ENCODE measurements at places on chromosomes 4 and X.

DNA sequence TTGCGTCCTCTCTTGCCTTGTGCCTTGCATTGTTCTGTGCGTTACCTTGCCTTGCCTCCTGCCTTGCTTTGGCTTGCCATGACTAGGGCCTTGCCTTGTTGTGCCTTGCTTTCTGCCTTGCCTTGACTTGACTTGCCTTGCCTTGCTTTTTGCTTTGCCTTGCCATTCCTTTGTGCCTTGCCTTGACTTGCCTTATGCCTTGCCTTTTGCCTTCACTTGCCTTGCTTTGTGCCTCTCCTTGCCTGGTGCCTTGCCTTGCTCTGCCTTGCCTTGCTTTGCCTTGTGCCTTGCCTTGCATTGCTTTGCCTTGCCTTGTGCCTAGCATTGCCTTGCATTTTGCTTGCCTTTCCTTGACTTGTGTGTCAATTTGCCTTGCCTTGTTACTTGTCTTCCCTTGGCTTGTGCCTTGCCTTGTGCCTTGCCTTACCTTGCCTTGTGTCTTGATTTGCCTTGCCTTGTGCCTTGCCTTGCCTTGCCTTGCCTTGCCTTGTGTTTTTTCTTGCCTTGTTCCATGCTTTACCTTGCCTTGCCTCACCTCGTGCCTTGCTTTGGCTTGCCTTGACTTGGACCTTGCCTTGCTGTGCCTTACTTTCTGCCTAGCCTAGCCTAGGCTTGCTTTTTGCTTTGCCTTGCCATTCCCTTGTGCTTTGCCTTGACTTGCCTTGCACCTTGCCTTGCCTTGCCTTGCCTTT is 95.8 kb downstream of the TAB3 start:
- DNase-seq = no peak

- DNase-seq = no peak
Measured at GRCh38 chrX:12961196-12961718, 13.7 kb upstream of the TMSB4X start.

DNA sequence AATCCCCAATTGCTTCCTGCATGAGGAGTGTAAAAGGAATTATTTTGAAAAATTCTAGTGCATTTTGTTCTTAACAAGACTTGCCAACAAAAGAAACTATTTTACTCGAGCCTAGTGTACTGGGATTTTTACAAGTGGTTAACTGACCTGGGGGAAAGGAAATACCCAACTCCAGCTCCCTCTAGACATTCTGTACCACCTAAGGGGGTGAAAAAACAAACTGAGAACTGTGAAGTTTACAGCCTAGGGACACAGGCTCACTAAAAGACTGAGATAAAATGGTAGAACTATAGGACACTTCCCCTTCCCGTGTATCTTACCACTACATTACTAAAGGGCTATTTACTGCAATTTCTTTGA is 2.6 kb upstream of the ADH5 start:
- no peak for DNase-seq

GRCh38 chrX:113529426-113530013 is 688.9 kb upstream of the AMOT start:
- DNase-seq = no peak

DNA sequence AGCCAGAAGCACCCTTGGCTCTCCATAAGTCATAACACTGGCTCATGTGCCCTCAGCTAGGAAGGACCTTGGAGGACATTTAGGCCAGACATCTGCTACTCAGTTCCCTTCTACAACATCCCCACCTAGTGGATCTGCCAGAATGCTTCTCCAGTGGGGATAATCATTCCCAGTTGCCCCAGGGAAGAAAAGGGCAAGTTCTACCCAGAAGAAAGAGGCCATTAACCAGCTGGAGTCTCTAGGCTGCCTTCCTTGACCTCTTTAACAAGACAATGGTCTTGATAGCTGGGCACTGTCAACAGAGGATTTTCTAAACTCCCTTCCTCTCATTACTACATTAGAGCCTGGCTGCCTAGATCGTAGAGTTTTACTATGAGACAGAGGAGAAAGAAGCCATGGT is 42.0 kb downstream of the LGI2 start:
- no peak for DNase-seq

- DNase-seq = no peak
Measured at GRCh38 chrX:40154853-40155588, 57.3 kb upstream of the BCOR start.

DNA sequence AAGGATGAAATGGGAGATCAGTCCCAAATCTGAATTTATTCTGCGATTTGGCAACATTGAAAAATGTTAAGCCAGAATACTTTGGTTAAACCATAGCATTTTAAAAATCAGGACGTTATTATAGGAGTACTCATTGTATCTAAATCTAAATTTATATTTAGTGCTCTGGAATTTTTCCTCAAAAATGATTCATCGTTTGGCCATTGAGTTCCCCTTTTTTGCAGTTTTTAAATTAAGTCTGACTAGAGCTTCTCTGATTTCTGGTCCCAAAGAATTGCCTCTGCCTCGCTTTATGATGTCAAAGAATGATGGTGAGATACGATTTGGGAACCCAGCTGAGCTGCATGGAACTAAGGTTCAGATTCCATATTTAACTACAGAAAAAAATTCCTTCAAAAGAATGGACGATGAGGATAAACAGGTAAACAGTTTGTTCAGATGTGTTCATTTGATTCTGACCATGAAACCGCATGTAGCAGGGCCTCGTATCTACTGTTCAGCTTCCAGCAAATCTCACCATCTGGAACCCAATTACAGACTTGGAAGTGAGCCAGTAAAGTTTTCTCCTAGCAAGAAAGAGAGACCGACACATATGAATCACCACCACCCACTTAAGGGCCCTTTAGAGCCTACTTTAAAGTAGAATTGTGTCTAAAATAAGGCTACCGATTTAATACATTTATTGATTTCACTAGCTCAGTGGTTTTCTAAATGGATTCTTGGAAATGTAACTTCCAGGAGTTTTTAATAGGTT is 75.6 kb downstream of the REPS2 start:
- no peak for DNase-seq

DNA sequence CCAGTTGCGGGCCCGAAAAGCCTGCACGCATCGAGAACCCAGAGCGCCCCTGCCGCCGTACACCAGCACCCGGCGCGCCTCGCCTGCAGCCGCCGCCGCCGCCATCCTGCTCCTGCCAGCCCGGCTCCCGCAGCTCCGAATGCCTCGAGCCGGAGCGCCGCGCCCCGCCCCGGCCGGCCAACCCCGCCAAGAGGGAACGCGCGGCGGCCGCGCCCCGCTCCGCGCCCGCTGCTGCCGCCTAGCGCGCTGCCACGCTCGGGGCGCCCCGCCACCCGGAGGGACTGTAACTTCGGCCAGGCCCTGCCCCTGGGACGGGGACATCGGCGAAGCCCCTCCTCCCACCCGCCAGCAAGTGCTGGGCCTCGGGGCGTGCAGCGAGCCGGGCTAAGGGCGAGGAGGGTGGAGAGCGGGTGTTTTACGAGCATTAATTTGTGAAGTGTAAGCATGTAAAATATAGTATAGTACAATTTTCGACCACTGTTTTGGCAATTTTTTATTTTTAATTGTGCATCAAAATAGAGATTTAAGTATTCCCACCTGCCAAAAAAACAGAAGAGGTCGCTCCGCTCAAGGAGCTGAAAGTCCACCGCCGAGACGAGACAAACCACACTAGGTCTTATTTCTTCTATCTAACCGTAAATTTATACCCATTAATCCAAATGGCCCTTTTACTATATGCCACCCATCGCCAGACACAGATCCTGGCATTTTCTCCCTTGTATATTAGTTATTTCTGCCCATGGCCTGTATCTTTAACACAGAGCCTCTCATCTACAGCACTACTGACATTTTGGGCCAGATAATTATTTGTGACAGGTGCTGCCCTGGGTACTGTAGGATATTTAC is at the start of gene QDPR:
QDPR (minus strand) TSS at position 141 of the 846 bp plus-strand sequence; CDS start at position 105, 36 bp downstream.
- DNase-seq = peak; percentile 52

DNA sequence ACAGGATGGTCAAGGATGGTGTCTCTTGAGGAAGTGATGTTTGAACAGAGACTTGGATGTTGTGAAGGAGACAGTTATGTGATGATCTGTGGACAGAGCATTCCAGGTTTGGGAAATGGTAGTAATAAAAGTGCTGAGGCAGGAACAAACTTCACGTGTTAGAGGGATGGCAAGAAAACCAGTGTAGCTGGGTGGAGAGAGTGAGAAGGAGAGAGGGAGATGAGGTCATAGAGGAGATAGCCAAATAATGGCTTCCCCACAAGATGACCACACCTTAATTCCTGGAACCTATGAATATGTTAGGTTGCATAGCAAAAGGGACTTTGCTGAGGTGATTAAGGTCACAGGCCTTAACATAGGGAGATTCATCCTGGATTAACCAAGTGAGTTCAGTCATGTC is 75.6 kb upstream of the GPR50 start:
- no peak for DNase-seq

DNA sequence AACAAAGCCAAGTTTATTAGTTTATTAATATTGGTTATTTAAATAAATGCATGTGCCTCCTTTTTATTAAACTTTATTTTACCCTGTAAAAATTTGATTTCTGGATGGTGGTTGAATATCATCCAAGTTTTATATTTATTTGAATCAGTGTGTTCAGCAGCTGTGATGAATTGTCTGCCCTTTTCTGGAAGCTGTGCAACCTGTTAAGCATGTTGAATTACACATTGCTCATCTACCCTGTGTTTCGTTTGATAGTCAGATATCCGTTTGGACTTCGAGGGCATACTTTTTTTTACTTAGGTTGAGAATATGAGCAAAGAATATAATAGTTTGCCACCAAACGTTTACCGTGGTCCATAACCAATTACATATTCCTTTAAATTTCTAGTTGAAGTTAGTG is 95.8 kb upstream of the TENM3 start:
- DNase-seq = no peak

- no peak for DNase-seq
Measured at GRCh38 chr4:145939856-145940255, 1.2 kb upstream of the ZNF827 start.

DNA sequence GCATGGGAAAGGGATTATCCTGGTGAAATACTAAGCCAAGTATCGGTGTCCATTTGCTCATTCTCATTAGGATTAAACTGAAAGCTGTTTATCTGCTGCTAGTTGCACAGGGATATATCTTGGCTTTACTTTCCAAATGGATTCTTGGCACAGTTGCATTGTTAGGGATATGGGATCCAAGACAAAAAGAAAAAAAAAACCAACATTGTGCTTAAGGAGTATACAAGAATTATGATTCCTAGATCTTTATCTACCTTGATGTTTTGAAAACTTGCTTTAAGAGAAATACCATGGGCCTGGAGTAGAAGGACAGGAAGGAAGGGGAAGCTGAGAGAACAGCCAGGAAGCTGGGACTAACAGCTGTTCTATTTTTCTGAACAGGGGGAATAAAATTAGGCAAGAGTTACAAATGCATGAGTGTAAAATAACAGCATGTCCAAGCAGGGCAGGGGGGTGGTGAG is 107.6 kb downstream of the ATXN3L start:
- DNase-seq = no peak

- no peak for DNase-seq
Measured at GRCh38 chr4:71254451-71255012, 84.3 kb upstream of the SLC4A4 start.

- no peak for DNase-seq
Measured at GRCh38 chrX:10016519-10017132, 49.5 kb downstream of the CLDN34 start.

- no peak for DNase-seq
Measured at GRCh38 chrX:107775734-107776511, at the start of gene TSC22D3. TSC22D3 (minus strand) TSS chrX:107775787; CDS start chrX:107775419, 368 bp downstream.

DNA sequence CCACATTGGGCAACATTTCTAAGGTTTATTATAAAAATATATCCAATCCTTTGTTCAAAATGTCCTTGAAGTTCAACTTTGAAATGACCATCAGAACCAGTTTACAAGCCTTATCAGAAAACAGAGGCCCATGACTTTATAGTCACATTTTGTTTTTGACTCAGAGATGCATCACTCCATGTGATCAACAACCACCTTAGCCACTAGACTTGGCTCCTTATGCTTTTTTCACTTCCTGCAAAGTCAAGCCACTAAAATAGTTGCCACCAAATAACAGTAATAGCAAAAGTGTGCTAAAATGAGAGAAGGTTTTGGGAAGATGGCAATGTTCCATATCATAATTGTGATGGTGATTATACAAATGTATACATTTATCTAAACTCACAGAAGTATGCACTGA is 181.7 kb downstream of the MAML3 start:
- no peak for DNase-seq

DNA sequence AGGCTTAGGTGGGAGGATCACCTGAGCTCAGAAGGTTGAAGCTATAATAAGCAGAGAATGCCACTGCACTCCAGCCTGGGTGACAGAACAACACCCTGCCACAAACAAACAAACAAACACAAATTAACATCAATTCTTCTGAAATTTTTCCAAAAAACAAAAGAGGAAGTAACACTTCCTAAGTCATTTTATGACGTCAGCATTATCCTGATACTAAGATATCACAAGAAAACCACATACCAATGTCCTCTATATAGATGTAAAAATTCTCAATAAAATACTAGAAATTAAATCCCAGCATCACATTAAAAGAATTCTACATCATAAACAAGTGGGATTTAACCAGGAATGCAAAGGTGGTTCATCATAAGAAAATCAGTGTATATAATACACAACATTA is 64.4 kb upstream of the STK26 start:
- no peak for DNase-seq

DNA sequence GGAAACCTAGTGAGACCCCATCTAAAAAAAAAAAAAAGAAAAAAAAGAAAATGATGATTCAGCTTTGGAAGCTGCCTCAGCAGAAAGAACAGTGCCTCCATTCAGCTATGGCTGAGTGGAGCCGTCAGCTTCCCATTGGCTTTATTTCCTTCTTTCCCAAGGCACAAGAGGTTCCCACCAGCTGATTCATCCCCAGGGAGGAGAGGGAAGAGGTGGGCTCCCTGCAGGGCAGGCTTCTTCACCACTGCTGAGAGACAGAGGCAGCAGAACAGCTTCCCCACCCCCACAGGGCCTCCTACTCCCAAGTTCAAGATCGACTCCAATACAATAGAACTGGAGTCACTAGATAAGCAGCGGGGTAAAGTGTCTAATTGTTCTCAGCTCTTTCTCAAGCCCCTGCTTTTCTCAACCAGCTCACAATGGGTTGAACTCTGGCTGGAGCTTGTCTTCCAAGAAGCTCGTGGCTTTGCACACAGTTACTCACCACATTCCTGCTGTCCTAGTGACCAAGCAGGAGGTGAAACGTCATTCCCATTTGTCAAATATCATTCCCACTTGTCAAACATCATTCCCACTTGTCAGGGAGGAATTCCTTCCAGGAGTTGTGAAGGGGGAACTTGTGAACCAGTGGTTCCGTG is 47.8 kb downstream of the FHDC1 start:
- DNase-seq = no peak

DNA sequence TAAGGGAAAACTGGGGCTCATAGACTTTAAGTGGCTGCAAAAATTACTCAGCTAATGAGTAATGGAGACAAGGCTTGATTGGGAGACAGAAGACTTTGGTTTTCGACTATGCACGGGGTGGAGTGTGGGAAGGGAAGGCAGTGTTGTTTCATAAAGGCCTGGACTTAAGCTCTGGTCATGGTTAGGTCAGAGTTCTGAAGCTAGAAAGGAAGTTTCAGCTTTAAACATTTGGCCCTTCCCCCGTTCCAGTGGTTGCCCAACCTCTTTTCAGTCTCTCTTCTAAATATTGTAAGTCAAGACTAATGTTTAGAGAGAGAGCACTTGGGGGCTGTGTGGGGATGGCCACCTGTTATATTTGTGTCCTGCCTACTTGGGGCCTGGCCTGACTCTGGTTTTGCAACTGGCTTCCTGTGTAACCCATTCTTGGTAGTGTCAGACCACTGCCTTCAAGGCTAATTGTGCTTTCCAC is 21.0 kb downstream of the MSN start:
- DNase-seq = no peak

- no peak for DNase-seq
Measured at GRCh38 chrX:109655502-109656201, 30.7 kb upstream of the KCNE5 start.

Measured in mesothelial cell of epicardium (in vitro differentiated cells).